Activated T-helper 9 cell treated with anti-CD3 and anti-CD28 coated beads, Interleukin-2, amount 50 U/mL, for 16 hours (primary cell): ENCODE measurements at places on chromosomes 4 and X.

DNA sequence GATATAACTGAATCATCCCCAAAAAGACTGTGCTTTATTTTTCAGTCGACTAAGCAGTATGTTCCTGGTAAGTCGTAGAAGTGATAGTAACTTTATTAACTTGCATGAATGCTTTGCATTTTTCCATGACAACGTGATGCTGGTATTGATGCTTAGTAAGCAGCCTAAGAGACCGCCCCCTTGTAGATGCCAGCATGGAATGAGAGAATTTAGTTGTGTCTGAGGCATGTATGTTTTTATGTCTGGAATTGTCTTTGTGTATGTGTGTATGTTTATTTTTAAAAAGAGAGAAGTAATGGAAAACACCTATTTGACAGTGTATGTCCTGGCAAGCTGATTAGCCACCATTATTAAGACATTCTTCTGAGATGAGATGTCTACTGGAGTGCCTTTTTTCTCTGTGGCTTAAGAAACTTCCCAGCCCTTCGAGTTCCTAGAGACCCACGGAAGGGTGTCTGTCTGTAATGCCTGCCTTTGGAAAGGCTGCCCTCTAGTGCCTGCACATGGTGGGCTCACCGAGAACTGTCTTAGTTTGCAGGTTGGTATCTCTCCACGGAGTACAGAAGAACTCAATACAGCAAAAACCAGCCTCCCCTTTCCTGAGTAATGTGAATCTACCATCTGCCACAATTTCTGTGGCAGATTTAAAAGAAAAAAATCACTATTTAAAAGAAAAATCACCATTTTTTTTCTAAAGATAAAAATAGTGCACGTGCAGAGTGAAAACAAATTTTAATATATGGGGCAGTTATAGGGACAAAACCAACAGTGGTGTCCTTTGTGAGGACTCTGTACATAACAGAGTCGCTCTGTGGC, 85.9 kb downstream of the AASDH start:
- DNase-seq = peak; percentile 24

- DNase-seq = no peak
These were observed 96.5 kb downstream of the GATB start for GRCh38 chr4:151664289-151664688.

DNA sequence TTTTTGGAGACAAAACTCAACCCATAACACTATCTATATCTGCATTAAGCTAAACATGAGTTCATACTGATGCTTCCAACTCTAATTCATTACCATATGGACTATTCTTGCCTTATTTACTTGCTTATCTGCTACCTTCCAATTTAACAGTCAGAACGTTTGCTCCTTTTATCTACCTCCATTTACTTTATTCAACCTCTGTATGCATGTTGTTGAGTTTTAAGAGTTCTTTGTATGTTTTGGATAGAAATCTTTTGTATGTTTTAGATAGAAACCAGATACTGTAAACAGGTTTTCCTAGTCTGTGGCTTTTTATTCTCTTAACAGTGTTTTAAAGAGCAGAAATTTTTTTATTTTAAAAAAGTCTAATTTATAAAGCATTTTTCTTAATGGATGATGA, 542.2 kb upstream of the NDST4 start:
- no peak for DNase-seq

DNA sequence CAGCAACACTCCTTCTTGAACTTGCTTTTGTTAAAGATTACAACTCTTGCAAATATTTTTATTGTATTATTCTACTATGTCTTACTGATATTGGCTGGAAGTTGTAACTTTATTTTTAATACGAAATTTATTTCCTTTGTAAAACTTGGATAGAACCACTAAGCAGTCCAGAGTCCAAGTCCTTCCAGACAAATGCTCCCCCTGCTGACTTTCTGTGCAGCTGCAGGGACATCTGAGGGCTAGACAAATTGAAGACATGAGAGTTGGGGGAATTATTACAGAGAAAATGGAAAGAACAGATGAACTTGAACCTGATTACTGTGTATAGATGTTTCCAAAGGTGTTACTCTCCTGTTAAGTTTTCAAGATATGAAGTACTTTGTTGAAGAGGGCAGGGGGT, 238.8 kb downstream of the GRIA3 start:
- DNase-seq = no peak

- no peak for DNase-seq
These were observed 38.4 kb upstream of the CLNK start for GRCh38 chr4:10722957-10723356.

- DNase-seq = no peak
These were observed 3.1 kb upstream of the RFC1 start for GRCh38 chr4:39369301-39369700.

DNA sequence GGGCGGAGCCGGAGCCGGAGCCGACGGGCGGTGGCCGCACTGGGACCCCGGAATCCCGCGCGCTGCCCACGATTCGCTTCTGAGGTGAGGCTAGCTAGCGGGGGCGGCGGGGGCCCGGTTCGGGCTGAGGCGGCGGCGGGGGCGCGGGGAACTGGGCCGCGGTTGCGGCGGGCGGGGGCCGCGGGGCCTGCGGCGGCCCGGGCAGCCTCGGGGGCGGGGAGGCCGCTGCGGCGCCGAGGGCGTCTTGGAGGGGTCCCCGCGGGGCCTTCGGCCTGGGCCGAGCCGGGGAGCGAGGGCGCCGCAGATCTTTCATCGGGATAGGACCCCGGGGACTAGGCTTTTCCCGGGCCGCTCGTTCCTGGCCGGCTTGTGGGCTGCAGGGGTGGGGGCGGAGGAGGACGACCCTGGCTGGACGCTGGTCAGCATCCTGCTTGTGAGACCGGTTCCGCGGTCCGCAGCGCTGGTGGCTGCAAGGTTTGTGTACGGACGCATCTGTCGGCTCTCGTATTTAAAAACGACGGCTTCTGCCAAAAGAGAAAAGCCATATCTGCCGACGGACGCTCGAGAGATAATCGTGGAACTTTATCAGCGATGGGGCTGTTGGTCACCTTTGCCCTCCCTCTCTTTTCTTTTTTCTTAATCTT, 419 bp downstream of the ADD1 start:
- DNase-seq = no peak

DNA sequence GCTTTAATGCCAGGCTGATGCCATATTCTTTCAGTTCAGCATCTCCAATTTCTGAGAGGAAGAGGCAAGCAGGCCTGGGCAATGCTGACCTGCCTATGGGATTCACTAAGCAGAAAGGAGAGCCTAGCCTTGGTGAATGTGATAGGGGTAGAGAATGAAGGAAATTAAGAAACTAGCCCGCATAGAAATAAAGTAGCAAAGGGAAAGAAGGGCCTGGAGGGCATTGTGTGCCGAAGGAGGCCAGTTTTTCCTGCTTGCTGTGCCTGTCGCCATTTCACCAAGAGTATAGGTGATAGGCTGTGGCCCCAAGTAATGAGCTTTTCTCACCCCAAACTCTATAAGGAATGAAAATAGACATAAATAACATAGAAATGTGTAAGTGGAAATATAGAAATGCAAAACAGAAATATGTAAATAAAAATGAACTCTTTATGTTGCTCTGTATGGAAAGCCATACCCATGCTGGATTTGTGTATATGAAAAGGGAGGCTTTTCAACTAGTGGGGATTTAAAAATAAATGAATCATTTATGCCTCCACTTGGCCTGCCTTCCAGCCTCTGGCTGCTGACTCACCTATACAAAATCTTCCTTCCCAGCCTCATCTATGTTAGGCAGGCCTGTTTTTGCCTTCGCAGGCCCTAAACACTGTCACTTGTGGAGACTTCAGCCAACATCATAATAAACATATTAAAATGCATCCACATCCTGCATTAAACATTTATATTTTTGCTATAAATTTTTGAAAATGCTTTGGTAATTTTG, 5.1 kb upstream of the OCRL start:
- DNase-seq = no peak

DNA sequence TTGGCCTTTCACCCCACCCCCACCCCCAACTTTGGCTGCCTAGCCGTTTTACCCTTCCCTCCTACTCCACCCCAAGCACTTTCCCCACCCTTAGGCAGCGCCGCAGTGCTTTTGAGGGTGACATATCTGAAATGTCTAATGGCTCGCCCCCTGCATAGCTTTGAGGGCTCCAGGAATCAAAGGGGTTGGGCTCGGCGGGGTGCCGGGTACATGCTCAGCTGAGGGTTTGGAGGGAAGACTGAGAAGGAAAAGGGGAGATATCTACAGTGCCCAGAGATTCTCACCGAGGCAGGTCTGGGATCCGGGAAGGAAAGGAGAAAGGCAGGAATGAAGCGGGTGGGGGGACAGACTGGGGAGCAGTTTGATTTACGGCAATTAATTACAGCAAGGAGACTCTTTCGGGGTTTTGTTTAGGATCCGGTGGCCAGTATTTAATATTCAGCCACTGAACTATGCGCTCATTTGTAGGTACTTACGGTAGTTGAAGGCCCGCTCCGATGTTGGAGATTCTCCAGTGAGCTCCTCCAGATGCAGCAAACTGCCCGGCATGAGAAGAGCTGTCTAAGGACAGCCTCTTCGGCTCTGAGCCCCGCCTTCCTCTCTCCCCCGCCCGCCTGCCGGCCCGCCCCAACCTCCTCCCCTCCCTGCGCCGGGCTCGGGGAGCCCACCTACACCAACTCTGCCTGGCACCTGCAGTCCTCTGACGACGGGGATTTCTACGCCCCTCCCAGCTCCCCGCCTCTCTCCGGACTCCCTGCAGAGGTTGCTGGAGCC, at the start of gene IGSF1:
Gene IGSF1 (minus strand): TSS at position 569 of the 774 bp plus-strand sequence. CDS start 2,632 bp downstream, outside the sequence.
- no peak for DNase-seq

- DNase-seq = no peak
These were observed 280.6 kb upstream of the ZFP42 start for GRCh38 chr4:187714957-187715356.

DNA sequence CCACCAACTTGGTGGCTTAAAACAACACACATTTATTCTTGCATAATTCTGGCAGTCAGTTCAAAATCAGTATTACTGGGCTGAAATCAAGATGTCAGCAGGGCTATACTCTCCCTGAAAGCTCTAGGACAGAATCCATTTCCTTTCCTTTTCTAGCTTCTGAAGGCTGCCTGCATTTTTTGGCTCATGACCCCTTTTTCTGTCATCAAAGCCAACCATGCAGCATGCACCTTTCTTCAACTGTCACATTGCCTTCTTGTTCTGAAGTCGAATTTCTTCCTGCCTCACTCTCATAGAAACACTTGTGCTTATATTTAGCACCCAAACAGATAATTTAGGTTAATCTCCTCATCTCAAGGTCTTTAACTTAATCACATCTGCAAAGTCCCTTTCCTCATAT, 79.8 kb upstream of the PPP1R2C start:
- no peak for DNase-seq

- DNase-seq = no peak
These were observed 98.3 kb downstream of the RAPGEF2 start for GRCh38 chr4:159201168-159201567.

DNA sequence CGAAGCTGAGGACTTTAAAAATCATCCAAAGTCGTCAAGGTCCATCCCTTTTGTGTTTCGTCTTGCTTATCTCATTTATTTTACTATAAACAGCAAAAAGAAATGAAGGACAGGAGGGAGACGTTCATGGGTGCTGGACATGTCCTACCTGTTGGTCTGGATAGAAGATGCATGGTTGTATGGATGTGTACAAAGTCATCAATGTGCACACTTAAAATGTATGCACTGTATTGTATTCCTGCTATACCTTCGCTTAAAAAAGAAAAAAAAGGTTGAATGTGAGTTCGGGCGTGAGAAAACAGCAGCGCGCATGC, 313 bp upstream of the BLOC1S4 start:
- no peak for DNase-seq

DNA sequence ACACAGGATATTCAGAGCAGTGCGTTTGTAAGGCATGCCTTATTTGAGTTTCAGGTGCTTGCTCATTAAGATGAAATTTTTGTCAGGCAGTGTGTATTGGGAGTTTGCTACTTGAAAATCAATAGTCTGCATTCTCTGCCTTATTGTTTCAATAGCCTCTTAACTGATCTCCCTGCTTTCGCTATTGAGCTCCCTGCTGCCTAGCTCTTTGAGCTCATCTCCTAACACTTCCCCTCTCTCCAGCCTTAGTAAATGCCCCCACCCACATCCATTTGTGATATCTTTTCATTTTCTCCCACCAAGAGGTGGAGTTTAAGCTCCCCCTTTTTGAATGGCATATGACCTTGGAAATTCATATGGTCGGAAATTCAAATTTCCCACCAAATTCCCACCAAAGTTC, 256.6 kb downstream of the IL1RAPL1 start:
- no peak for DNase-seq
